ENCODE measurements at places on chromosomes 6 and 20.

DNA sequence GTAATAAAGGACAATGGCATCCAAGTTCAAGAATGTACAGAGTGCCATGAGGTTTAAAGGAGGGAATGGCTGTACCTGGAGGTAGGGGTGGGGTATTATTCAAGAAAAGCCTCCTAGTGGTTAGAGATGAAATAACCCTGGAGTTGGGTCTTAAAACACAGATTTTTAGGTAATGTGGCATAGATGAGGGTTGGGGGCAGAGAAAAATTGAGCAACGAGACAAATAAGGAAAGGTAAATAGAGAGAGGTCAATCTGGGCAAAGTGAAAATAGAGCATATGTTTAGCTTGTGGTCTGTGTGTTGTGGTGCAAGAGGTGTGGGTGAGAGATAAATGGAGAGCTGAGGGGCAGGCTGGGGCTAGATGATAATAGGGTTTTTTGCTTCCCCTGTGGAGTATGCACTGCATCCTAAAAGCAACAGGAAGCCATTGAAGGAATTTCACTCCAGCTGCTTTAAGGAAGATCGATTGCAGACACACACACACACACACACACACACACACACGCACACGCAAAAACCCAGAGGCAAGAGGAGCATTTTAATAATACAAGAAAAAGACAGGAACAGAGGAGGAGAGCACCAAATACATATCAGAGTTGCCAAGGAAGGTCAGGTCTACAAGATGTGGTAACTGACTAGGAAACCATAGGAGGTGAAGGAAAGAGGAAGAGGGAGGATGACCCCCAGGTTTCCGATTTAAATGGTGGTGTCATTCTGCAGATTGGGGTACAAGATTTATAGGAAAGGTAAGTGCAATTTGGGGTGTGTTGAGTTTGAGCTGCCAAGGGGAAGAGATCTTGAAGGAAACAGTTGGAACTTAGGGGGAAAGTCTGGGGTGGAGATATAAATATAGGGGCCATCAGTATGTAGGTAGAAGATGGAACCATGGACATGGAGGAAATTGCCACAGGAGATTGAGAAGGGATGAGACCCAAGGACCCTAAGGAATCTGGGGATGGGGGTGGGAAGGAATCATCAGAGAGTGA is 31.3 kb upstream of the ADGRF1 start:
- no peak for DNase-seq

GRCh38 chr20:63667858-63668257 is 9.7 kb downstream of the RTEL1 start:
- DNase-seq, result no peak

DNA sequence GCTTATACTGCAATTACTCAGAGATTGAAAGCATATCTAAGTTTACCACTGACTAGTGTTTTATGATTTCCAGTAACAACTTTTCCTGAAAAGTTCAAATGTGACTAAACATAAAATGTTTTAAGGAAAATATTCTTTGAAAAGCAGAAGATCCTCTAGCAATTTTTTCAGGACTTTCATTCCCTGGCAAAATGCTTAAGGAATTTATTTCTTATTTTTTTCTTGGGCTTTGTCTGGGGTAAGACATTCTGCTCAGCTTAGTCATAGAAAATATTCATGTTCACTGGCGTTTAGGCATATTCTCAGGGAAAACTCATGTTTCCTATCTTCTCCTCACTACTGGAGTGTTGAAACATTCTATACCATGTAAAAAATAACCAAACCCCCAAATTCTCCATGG is 235.3 kb upstream of the CEP162 start:
- no peak for DNase-seq

- DNase-seq, result no peak
These were observed 176.5 kb downstream of the SLC16A10 start for GRCh38 chr6:111263837-111264236.

Measured in GF-D8 (cell line).